ENCODE measurements at places on chromosomes 3 and 15.
A peak's percentile ranks its signal among the peaks of the same experiment; 100 is the strongest.

DNA sequence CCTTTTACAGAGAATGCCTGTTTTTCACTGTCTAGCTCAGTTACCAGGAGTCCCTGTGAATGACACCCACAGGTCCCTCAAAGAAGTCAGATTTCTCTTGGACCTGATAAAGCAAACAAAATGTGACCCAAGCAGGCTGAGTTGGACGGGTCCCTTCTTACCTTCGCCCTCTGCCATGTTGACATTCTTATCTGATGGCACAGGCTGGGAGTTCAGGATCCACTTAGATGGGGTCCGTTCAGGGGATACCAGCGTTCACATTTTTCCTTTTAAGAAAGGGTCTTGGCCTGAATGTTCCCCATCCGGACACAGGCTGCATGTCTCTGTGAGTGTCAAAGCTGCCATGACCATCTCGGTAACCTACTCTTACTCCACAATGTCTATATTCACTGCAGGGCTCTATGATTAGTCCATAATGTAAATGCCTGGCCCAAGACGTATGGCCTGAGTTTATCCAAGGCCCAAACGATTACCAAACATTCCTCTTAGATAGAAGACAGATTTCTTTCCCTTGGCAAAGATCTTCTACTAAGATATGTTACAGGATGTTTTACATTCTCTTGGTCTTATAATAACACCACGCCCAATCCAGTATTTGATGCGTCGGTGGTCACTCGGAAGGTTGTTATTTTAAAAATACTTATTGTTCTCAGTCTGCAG, 179.1 kb downstream of the THSD4 start:
- DNase-seq, result peak; percentile 91

GRCh38 chr3:45765958-45766357, 30.4 kb downstream of the SLC6A20 start:
- no peak for DNase-seq

DNA sequence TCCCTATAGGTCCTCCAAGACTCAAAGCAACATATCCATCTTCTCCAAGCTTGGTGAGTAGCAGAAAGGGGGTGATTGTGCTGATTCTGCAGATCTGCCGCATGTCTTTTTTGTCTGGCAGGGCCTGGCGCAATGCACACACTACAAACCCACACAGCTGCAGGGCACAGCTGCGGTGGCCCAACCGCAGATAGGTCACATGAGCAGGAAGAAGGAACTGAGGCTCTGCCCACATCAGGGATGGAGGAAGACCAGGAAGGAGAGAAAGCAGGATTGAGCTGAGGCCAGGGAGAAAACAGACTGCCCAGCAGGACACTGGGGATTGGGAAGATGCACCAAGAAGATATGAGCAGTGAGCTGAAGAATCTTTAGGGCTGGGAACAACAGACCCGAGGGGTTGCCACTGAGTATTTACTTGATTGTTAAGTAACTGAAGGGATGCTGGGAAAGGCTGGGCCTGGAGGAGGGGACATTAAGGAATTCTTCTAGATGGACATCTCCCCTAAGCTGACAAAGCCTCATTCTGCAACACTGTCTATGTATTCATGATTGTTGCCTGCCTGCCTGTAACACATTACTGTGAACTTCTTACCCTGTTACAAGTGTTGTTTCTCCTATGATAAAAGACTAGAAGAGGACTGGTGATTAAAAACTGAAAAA, 126.7 kb downstream of the MYLK start:
- DNase-seq, result no peak

DNA sequence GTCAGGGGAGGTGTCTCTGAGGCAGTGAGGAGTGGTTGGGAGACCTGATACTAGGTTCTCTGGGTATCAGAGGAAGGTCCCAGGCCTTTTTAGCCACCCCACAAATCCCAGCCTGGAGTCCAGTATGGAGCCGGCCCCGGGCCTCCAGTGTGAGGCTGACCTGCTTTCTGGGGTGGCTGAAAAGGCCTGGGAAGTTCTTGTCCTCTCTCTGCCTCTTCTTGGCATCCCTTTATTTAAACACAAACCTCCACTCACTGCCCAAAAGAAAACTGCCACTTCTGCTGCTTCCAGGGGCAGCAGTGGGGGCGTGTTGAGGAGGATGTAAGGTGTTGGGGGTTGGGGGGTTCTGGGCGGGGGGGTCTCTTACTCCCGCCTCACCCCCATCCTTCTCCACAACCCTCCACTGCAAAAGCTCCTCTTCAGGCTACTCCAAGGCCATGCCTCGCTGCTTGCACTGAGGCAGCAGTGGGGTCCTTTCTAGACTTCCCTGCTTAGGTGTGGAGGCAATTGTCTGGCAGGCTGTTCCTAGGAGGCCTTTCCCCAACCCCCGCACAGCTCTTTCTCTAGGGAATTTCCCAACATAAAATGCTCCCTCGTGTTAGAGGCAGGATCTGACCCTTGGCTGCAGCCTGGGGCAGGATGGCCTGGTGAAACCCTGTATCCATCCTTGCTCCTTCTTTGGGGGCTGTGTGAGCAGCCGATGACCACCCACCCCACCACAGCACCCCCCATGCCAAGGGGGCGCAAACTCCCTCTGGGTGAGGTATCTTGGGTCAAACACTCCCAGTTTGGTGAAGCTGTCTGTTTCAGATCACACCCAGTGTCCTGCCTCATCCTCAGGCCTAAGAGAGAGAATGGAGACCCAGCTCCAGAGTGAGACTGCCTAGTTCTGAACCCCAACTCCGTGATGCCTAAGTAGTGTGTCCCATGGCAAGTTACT, 12.1 kb upstream of the RAD18 start:
- no peak for DNase-seq

GRCh38 chr15:98120561-98120960, 160.1 kb downstream of the ARRDC4 start:
- no peak for DNase-seq

DNA sequence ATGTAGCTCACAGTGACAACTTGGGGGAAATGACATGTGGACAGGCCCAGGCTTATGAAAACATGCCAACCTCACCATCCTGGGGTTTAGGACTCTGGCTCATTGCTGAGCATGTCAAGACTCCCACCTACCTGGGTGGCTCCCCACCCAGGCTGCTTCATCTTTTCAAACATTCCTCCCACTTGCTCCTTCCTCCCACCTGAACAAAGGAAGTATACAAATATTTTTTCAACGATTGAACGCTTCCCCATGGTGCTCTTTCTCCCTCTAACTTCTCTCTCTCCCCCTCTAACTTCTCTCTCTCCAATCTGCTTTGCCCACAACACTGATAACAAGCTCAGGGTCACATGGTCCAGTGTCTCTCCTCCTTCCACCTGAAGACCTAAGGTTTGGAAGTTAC, 27.7 kb upstream of the CPEB1 start:
- no peak for DNase-seq

DNA sequence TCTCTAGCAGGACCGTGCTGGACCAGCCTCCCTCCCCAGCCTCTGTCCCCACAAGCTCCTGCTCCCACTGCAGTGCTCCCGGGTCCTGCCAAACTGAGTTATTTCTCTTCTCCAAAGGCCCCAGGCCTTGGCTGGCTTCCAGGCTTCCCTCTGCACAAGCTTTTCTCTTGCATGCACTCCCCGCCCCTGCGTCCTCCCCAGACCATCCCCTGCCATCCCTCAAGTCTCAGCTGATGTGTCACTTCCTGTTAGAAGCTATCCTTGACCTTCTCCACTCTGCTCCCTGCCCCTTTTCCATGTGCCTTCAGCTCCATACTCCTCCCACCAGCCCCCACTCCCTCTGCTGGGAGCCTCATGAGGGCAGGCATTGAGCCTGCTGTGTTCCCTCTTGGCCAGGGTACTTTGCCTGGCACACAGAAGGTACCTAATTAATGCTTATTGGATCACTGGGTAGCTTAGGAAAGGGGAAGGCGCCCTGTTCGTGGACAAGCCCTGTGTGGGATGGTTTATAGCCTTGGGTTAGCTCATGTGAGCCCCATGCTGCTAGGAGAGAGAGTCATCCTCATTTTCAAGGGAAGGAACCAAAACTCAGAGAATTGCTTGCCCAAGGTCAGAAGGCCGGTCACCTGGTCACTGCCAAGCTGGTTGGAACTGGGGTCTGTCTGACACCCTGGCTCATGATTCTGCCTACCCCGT, 56.4 kb downstream of the FEM1B start:
- DNase-seq, result no peak

DNA sequence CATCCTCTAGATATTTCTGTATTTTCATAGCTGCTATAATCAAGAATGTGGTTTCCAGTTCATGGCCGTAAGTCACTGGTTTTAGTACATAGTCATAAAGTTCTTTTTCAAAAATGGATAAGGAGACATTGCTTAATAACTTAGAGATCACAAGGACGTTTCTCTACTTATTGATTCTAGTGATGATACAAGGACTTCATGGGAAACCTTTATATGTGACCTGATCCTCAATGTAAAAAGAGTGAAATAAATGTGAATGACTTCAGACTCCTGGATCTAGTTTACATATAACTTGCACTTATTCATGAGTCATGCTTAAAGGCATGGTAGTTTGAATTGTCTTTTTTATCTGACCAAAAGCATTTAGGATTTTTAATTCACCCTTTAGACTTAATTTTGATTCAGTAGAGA, 35.2 kb downstream of the TSC22D2 start:
- no peak for DNase-seq

GRCh38 chr3:196323691-196324090, 5.7 kb upstream of the DYNLT2B start:
- no peak for DNase-seq

GRCh38 chr3:23750573-23751210, 55.1 kb upstream of the UBE2E1 start:
- no peak for DNase-seq

DNA sequence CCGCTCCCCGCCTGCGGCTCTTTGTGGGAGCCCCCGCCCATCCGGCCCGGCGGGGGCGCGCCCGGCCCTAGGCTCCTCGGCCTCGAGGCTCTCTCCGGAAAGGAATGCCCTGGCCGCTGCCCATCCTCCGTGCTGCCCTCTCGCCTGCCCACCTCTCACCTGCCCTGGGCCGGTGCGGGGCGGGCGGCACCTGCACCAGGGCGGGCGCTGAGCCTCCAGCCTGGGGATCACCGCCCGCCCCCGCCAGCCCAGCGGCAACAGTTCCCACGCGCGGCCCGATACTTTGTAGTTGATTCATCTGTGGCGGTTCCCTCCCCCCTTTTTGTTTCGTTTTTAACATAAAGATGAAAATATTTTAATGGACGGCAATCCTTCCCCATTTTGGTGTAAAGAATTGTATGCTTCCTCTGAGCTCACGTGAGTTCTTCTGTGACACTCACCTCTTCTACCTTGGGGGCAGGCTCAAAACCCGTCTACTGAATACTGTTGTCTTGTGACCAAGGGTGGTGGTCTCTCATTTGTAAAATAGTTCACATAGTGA, 1.9 kb downstream of the KLF13 start:
- no peak for DNase-seq

- no peak for DNase-seq
These were observed 225.6 kb downstream of the CACNA2D3 start for GRCh38 chr3:54347933-54348332.

- no peak for DNase-seq
These were observed 42.3 kb upstream of the LIMD1 start for GRCh38 chr3:45552031-45552793.

DNA sequence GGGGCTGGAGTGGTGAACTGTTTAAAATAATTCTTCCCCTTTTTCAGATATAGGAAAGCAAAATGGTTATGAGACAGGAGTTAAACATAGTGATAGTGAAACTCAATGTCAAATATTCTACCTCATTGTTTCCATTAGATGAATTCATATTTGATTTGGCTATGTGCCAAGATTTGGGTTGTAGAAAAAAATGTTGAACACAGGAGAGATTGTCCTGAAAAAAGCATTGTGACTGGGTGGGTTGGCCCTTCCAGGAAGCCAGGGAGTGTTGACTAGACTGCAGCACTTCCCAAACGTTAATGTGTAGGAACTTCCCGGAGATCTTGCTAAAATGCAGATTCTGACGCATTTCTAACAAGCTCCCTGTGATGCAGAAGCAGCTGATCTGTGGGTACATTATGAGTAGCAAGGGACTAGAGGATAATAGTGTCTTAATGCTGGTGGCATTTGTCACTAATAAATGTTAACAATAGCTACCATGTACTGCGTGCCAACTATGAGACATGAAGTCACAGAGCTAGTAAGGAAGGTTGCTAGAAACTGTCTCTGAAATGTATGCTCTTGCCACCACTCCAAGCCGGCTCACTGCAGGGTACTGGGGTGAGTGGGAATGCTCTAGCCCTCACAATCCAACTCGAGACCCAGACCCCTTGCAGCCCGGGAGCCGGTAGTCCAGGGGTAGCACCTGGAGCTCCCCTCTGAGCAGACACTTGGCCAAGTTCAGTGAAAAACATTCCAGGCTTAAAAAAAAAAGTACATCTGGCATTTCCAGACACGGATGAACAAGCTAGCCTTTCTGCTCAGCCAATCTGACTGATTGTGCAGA, 120.6 kb downstream of the CD47 start:
- no peak for DNase-seq

- no peak for DNase-seq
These were observed 217.7 kb downstream of the MEIS2 start for GRCh38 chr15:36882487-36883131.

Data from non-pigmented ciliary epithelial cell (primary cell).